ENCODE measurements at places on chromosomes 5 and 9. TPM values are rescaled to one million over a fixed set of nuclear protein-coding genes. Genes with fewer than 3 reads are reported as not detected.

Gene AGXT2
- total RNA-seq = not detected

Gene RASGEF1C
- not detected for total RNA-seq

Gene NTRK2
- under 0.01 TPM for total RNA-seq

Gene ITK
- not detected for total RNA-seq

Gene PLCXD3
- total RNA-seq = under 0.01 TPM

Gene ZBTB34
- total RNA-seq = 7.7 TPM

Gene CEMIP2
- 120 TPM for total RNA-seq

Gene CDKN2B-AS1
- 6.5 TPM for total RNA-seq

Gene ARHGAP26
- total RNA-seq = 3.6 TPM

Gene ANKRD18B
- total RNA-seq = 35.6 TPM

Gene PGM5
- total RNA-seq = 3.0 TPM

Gene UNC5A
- total RNA-seq = not detected

Gene GRM6
- not detected for total RNA-seq

Gene IL17B
- 0.59 TPM for total RNA-seq

Gene JAKMIP2
- total RNA-seq = 5.9 TPM
